ENCODE measurements at places on chromosomes 2 and 18. TPM values are rescaled to one million over a fixed set of nuclear protein-coding genes. Genes with fewer than 3 reads are reported as not detected.

Gene ANKRD62
- not detected for polyA plus RNA-seq

Gene DIPK1C
- 14.7 TPM for polyA plus RNA-seq

Gene TEX44
- polyA plus RNA-seq, result not detected

Gene SERPINB11
- not detected for polyA plus RNA-seq

GRCh38 chr2:216571909-216572513 lies 61.2 kb upstream of the IGFBP2 start:
- DNase-seq, result no peak

GRCh38 chr2:27772804-27773203 lies 1.3 kb downstream of the MRPL33 start:
- no peak for DNase-seq

DNA sequence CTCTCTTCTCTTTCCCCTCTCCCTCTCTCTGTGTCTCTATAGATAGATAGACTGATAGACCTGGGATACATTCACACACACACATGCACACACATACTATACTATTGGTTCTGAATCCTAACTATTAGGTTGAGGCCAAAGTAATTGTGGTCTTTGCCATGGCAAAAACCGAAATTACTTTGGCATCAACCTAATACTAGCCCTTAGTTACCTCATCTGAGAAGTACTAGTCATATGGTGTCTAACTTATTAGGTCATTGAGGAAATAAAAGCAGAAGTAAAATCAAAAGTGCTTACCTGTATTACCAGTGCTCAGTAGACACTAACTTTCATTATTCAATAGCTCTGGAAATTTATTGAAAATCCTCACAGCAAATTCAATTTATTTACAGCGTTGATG lies 451.5 kb downstream of the EPHA4 start:
- DNase-seq, result no peak

DNA sequence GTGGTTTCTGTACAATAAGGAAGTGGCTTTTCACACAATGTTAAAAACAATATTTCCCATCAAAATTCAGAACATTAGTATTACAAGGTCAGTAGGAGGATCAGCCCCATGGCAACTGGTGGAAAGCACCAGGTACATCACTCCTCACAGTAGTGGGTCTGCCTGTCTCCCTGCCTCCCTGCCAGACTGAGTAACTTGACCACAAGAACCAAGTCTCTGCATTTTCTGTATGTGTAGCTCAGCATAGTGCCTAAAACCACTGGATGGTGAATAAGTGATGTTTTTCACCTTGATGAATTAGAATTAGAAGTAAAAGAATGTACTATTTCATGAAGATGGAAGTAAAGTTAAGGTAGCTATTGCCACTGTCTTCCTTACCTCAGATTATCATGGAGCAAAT lies 4.1 kb upstream of the WDR7 start:
- no peak for DNase-seq

GRCh38 chr2:151028691-151029176 lies 232.9 kb downstream of the RBM43 start:
- DNase-seq, result no peak

- DNase-seq, result no peak
These were observed 59.6 kb downstream of the CSRNP3 start for GRCh38 chr2:165529130-165529529.

- DNase-seq, result no peak
These were observed 95.4 kb upstream of the FZD7 start for GRCh38 chr2:201938156-201938775.

GRCh38 chr2:179876266-179876665 lies 14.9 kb upstream of the ZNF385B start:
- DNase-seq, result no peak

DNA sequence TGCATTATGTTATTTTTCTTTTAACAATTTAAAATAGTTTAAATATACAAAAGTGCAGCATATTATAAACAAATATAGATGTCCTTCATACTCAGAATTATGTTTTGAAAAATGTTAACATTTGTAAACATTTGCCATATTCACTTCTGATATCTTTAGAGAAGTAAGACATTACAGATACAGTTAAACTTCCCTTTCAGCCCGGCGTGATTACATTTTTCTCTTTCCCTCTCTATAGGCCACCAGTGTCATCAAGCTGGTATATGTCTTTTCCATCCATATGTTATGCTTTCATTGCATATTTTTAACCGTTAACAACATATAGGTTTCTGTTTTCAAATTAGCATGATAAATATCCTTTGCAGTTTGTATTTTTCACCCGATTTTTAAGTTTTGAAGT lies 27.1 kb downstream of the TTC39C start:
- DNase-seq, result no peak

- DNase-seq, result no peak
These were observed 8.6 kb upstream of the TLK1 start for GRCh38 chr2:171169333-171169732.
